ENCODE measurements at places on chromosomes 2 and 18.

- no peak for DNase-seq
These were observed 152.8 kb upstream of the RIOK3 start for GRCh38 chr18:23300231-23300805.

GRCh38 chr2:134396493-134396892 lies 142.6 kb downstream of the MGAT5 start:
- no peak for DNase-seq

DNA sequence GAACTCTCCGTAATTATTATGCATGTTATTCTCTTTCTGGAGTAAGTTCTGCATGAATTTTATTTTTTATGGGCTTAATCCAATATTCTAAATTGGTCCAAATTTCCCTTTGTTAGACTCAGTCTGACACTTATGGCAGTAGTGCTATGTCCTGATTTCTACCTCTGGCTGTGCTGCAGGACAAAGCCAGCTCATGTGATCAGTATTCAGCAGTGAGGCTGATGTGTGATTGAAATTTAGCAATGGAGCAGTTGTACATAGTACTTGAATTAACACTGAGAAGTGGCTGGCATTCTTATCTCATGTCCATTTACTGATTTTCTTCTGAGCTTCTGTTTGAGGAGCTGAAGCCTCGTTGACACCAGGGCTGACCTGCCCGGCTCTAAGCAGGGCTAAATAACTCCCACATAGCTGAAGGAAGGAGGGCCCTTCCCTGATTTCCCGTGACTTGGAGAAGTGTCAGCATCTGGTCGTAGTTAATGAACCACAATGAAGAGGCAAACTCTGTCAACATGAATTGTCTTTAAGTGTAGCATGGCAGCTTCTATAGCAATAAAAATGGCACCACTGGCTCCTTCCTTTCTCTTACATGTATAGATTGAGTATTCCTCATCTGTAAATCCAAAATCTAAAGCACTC lies 159.0 kb upstream of the RASGRP3 start:
- DNase-seq: no peak

- DNase-seq: no peak
These were observed 99.8 kb upstream of the VWC2L start for GRCh38 chr2:214311031-214311533.

DNA sequence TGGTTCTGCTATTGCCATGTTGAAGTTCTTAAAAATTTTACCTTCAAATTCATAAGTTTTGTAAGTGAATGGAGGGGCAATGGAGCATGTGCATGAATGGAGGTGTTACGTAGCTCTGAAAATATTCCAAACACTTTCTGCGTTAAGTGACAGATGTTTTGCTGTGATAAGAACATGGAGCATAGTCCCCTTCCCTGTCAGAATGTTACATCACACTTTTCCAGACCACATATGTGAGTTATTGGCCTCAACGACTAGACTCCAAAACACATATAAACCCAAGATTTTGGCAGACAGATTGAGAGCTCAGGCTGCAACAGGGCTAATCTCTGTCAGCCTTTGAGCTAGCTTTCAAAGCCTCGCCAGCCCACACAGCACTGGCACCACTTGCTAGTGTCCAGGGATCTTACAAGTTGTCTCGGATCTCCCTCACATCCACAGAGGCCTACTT lies 27.2 kb upstream of the MFSD6 start:
- no peak for DNase-seq

GRCh38 chr2:226818930-226819329 lies 16.9 kb upstream of the RHBDD1 start:
- no peak for DNase-seq

DNA sequence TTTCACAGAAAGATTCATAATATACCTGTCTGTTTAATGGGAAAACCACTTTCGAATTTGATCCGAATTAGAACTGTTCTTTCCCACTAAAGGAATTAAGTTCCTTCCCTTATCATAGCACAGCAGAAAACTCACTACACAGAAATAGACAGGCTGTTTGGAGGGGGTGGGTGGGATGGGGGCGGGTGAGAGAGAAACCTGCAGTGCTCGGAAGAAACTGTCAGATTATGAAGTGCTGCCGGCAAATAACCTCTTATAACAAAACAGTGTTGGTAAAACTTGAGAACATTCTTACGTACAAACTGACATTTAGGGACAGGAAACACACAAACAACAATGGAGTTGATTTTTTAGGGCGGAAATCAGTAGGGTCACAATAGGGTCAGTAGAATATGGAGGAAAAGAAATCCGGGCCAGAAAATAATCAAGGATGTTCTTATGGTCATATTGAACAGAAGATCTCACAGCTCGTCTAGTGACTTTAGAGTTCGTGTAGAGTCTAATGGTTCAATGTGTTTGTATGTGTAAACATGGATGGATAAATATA lies 756.0 kb upstream of the LRATD1 start:
- DNase-seq: no peak

GRCh38 chr18:75785206-75785605 lies 357.7 kb upstream of the SMIM21 start:
- no peak for DNase-seq

DNA sequence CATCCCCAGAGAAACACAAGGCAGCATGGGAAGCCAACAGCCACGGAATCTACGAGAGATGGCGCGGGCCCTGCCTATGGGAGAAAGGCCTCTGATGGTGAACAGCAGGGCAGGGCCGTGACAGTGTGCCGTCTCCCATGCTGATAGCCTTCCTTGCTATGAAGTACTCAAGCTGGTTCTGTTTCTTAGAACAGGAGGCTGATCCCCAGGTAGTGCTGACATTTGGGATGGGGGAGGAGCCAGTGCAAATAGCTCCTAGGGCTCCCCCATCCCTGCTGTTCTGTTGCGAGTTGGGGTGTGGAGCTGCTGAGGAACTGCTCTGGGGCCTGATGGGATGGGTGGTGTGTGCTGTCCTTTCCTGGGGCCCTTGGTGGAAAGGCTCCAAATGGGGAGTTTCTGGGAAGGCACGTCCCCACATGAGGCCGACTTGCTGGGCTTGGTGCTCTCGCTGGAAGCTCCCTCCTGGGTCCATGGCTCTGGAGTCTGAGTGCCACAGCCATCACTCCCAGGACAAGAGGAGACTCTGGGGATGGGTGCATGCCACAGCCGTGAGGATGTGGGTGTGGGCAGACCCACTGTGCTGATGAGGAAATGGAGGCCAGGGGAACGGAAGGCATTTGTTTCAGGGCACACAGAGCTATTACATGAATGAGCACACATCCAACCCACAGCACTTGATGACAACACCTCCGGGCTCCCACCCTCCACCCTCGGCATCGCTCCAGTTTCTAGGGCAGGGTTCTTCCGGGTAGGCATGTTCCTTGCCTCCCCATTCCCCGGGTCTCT lies 246.8 kb downstream of the HDAC4 start:
- no peak for DNase-seq

GRCh38 chr2:16682431-16683118 lies 16.9 kb upstream of the CYRIA start:
- no peak for DNase-seq

GRCh38 chr2:216556202-216556601 lies 57.6 kb downstream of the RPL37A start:
- no peak for DNase-seq

GRCh38 chr18:55243857-55244256 lies 284.6 kb upstream of the CCDC68 start:
- DNase-seq: no peak

GRCh38 chr2:10658041-10658913 lies 31.5 kb downstream of the NOL10 start:
- DNase-seq: no peak

GRCh38 chr18:37179384-37179783 lies 350.5 kb downstream of the KIAA1328 start:
- no peak for DNase-seq

DNA sequence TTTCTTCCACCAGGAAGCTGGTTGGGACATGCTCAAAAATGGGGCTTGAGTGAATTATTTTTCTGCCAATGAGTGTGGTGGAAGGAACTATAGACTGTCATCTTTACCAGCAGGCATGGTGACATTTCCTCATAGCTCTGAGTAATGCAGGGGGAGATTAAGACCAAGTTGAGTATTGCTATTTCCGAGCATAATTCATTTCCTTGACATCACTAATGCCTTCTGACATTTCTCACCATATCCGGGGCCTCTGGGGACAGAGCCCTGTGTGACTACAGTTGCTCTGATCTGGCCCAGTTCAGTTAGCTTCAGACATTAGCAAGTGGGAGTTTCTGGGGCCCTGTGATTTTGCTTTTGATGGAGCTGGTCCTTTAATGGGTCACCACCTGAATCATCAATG lies 410.4 kb downstream of the MEIS1 start:
- no peak for DNase-seq

DNA sequence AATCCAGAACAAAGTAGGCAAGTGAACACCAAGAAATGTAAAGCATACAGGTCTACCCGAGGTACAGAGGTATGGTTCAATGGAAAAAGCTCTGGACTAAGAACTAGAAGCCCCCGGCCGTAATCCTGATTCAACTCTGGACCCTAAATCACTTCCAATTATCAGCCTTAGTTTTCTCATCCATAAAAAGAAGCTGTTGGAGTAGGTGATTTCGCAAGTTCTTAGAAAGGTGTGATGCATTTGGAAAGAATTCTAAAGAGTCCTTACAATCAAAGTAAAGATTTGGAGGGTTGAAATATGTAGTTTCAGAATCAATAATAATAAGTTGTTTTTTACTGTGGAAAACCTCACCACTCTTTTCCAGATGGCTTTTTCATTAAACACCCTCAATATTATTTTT lies 622.1 kb upstream of the ID2 start:
- no peak for DNase-seq

DNA sequence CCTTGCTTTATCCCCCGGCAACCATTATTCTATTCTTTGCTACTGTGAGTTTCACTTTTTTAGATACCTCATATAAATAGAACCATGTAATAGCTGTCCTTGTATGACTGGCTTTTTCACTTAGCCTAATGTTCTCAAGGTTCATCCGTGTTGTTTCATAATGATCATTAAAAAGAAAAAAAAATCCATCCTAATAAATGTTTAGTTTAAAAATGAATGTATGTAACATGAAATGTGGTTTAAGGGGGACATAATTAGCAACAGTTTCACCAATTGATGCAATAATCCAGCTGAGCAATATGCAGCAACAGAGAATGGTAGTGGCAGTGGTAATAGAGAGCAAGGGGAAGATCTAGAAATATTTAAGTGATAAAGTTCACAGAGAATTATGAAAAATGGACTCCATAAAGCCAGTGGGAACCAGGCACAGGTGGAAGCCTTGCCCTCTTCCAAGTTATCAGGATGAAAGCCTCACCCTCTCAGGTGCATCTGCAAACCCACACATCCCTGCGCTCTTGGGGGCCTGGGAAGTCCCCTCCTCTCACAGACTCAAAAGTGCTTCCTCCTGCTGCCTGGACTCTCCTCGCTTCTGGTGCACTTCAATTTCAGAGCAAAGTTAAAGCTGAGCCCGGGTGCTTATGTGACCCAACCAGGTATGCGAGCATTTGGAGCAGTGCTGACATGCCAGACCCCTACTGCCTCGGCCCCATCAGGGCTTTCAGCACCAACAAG lies 1403.3 kb upstream of the SLC39A10 start:
- no peak for DNase-seq

DNA sequence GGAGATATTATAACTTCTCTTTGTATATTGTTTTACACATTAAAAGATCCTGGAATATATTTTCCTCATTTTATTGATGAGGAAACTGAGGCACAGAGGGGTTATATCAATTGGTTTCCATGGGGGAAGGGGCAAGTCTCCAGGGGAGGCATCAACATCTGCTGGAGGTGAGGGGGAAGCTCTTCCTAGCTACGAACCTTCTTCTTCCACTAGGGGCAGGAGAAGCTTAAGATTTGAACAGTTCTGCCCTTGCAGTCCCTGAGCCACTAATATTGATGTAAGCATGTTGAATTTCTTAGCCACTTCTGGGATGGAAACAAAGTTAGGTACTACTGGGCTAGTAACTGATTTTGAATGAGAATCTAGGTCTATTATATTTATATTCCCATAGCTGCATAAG lies 140.1 kb upstream of the AQP4 start:
- no peak for DNase-seq

- no peak for DNase-seq
These were observed 327.6 kb upstream of the UBE2E3 start for GRCh38 chr2:180652794-180653193.

GRCh38 chr18:51196811-51197660 lies 445 bp downstream of the MEX3C start:
- DNase-seq: peak; percentile 43

DNA sequence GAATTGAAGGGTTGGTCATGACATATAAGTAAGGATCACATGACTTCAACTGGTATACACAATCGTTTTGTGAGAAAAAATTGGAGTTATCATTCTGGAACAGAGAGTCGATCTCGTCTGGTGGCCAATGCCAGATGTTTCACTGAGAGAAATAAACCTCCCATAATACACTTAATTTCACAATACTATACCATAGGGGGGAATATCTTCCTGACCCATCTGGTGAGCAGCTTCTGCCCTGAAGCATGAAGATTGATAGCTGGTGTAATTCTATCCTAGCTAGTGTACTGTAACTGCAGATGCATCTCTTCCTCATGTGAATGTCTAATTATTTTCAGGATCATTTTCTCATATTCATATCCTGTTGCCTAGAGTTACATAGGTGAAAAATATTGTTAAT lies 15.7 kb upstream of the CDH7 start:
- no peak for DNase-seq

DNA sequence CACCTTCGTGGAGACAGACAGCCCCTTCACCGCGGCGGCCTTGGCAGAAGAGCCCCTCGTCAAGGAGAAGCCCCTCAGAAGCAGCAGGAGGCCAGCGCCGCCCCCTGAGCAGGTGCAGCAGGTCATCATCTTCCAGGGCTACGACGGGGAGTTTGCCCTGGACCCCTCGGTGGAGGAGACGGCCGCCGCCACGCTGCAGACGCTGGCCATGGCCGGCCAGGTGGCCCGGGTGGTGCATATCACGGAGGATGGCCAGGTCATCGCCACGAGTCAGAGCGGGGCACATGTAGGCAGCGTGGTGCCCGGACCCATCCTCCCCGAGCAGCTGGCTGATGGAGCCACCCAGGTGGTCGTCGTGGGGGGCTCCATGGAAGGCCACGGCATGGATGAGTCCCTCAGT lies 145.7 kb downstream of the PTGR3 start:
- no peak for DNase-seq

DNA sequence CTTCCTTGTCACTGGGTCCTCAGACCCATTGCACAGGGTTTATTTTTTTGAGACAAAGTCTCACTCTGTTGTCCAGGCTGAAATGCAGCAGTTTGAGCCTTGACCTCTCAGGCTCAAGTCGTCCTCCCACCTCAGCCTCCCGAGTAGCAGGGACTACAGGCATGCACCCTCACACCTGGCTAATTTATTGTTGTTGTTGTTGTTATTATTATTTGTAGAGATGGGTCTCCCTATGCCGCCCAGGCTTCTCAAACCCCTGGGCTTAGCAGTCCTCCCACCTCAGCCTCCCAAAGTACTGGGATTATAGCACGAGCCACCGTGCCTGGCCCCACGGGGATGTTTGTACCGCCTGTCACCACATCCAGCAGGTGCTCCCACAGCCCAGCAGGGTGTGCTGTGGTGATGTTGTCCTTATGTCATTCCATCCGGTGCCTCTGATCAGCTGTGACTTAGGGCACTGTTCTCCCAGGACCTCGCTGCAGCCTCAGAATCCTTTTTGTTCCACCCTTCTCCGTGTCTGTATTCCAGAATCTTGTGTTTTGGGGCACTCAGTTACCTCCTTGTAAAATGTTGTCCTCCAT lies 182.3 kb downstream of the INO80D start:
- DNase-seq: no peak
